ENCODE measurements at places on chromosomes 1 and 21.
A peak's percentile ranks its signal among the peaks of the same experiment; 100 is the strongest.

DNA sequence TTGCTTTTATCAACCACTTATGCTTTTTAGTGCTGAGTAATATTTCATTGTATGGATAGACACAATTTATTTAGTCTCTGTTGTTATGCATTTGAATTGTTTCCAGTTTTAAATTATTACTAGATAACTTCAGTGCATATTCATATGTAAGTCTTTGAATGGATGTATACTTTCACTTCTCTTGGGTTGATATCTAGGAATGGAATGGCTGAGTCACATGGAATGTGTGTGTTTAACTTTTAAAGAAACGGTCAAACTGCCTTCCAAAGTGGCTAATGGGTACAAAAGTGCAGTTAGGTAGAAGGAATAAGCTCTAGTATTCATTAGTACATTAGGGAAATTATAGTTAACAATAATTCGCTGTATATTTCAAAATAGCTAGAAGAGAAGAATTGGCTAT lies 82.4 kb downstream of the NPHS2 start:
- DNase-seq, result no peak

DNA sequence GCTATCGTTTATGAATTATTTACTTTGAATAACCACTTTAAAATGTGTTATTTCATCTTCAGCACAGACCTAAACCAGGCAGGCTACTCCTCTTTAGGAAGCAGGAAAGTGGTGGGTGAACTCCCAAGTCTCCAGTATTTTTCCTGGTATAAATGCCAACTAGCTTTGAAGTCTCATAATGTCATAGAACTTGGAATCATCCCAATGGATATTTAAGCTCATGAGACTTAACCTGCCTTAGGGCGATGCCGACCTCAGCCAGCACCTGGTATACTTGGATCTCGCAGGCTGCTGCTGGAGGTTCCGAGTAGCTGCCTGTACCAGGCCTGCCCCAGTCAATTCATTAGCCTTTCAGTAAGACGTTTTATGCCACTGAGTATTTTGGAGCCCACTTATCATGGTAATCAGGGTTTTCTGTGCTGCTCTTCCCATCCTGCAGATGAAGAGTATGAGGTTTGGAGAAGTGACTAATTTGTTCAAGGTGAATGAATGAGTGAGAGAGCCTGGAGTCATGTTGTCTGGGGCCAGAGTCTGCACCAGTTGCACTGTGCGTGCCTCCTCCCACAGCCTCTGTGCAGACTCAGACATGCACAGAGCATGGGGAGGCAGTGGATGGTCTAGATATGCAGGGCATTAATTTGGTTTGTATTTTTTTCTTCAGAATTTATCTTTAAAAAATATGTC lies 34.9 kb downstream of the VANGL1 start:
- DNase-seq, result no peak

DNA sequence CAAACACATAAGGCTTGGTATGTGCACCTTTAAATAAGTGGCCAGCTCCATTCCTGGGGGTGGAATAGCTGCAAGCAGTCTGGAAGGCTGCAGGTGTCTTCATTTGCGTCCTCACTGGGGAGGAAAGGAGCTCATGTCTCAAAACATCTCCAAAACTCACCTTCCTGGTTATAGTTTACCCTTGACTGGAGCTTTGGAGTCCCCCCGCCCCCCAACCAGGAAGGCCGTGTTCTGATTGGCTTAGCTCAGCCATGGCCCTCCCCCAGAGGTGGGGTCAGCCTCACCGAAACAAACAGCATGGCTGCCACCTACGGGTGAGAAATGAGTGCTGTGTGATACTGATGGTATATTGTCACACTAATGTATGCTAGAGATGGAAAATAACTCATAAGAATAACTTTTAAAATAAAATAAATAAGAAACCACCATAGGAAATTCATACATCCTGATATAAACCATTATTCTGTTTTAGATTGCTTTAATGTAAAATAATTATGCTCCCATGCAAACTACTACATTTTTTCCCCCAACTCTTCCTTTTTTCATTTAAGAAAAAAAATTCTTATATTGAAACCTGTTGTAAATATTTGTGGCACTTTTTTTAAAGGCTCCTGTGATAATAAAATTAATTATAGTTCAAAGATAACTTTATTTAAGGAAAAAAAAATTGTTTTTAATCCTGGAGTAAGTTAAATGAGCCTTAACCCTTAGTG lies 90.8 kb downstream of the ZP4 start:
- DNase-seq, result no peak

GRCh38 chr1:151720974-151721787 lies at the start of gene RIIAD1:
Gene RIIAD1, plus strand, starts transcription at chr1:151721522. Its CDS starts 15 bp downstream, at chr1:151721537.
- no peak for DNase-seq

- DNase-seq, result peak; percentile 97
Observed at GRCh38 chr1:168178638-168179437, at the start of gene TIPRL. Gene TIPRL, plus strand, starts transcription at chr1:168178962. Its CDS starts 116 bp downstream, at chr1:168179078.

DNA sequence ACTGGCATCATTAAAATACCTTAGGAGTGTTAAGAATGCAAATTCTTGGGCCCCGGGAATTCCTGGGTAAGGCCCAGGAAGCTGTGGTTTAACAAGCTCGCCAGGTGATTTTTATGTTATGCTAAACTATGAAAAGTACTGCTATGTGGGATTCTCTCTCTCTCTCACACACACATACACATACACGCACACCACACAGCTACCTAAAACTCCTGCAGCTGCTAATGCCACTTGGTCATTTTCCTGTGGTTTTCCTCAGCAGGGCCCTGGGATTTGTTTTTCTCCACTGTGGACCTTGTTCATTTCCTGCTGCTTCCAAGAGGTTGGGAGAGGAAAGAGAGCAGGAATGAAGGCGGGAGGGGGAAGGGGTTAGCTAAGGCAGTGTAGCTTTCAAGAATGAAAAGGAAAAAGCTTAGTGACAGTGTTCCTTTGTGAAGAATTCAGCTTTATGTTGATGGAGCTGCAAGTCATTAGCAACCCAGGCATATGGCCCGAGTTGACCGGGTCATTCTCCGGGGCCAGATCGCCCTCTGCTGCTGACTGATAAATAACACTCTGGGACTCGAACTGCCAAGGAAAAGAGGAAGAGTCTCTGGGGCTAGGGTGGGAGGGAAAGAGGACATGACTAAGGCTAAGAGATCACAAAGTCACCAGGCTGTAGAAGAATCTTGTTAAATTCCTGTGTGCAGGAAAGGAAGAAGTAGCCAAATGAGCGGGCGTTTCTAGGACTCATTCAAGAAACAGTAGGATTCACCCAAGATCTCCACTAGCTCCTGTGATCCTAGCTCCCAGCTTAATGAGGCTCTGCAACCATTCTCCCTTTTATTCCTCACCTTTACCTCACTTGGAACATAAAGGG lies 30.5 kb upstream of the LRIG2 start:
- DNase-seq, result no peak

DNA sequence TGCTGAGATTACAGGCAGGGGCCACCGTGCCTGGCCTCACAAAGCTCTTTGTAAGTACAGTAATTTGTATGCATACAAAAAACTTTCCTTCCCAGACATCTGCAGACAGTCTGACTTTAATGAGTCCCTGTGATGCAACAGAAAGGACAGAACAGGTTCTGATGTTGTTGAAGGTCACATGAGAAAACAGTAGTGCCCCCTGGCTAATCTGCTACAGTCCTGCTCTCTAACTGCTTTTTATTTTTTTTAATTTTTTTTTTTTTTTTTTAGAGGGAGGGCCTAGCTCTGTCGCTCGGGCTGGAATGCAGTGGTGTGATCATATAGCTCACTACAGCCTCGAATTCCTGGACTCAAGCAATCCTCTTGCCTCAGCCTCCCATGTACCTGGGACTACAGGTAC lies 36.7 kb downstream of the ACBD3 start:
- DNase-seq, result no peak

- DNase-seq, result no peak
Observed at GRCh38 chr1:58454385-58454784, 92.1 kb downstream of the OMA1 start.

- no peak for DNase-seq
Observed at GRCh38 chr1:187977298-187977697, 1148.5 kb downstream of the PLA2G4A start.

- no peak for DNase-seq
Observed at GRCh38 chr1:108034396-108034795, 69.4 kb upstream of the VAV3 start.

- DNase-seq, result no peak
Observed at GRCh38 chr21:33578959-33579542, 9.4 kb downstream of the DONSON start.

- no peak for DNase-seq
Observed at GRCh38 chr1:47244339-47244862, 12.4 kb upstream of the TAL1 start.

DNA sequence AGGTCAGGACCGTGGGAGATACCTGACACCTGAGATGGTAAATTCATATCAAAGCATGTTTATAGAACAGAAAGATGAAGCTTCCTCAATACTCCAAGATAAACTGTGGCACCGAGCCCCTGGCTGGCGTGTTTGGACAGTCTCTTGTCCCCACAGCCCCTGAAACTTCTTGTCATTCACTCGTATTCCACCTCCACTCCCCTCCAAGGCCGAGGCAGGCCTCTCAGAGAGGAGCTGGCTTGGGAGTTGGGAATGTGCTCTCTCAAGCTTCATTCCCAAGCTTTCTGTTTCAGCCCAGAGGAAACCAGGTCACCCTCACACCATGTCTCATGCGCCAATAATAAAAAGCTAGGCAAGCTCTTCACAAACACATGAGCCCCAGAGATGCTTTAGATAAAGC lies 86.1 kb downstream of the NPHP4 start:
- no peak for DNase-seq

DNA sequence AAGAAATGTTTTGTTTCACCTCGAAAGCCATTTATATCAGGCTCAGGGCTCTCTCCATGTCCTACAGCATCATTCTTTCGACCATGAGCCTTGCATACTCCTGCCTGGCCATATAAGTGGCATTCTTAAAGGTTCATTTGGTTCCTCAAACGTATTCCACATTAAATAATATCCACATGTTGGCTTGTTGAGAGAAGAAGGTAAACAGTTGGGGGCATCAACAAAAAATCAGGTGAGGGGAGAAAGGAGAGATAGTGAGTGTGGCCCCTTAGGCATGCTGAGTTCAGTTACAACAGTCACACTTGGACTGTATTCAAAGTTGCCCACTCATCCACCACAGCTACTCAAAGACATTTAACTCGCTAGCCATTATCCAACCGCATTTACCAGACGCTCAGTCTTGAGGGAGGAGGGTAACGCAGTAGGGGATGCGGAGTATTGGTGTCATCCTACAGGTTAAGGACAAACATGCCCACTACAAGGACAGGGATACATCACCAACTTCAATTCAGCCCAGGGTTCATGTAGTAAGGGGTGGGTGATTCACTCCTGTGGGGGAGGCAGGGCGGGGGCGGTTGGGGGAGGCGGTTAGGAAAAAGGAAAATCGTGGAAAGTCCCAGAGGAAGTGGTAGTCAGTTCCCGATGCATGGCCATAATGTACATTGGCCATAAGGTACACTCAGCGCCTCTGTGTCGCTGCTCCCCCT lies 1.4 kb downstream of the ZNF697 start:
- no peak for DNase-seq

DNA sequence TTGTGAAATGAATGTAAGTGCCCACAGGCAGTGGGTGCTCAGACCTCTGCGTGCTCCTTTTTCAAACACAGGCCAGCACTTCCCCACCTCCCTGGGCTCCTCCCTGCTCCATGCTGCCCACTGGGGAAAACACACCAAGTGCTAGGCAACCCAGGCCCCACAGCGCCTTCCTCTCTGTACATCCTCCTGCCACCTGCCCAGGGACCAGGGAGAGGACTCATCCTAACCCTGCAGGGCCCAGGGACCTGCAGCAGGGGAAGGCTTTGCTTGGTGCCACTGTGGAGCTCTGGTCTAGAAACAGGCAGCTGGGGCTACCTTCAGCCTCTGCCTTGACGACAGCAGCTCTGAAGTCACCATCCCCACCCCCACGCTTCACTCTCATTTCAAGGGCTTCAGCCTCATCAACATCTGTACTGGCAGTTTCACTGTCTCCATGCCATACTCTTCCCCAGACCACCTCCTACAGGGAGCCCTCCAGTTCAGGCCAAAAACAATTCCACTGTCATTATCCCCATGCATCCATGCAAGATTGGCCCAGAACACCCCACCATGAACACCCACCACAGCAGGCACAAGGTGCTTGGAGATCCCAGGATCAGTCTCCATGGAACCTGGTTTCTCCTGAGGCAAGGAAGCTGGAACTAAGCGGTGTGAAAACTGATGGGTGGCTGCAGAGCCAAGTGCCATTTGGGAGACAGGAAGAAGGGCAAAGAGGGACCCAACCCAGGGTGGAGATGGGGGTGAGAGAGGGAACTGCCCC lies 1.1 kb downstream of the IGSF8 start:
- DNase-seq, result no peak

DNA sequence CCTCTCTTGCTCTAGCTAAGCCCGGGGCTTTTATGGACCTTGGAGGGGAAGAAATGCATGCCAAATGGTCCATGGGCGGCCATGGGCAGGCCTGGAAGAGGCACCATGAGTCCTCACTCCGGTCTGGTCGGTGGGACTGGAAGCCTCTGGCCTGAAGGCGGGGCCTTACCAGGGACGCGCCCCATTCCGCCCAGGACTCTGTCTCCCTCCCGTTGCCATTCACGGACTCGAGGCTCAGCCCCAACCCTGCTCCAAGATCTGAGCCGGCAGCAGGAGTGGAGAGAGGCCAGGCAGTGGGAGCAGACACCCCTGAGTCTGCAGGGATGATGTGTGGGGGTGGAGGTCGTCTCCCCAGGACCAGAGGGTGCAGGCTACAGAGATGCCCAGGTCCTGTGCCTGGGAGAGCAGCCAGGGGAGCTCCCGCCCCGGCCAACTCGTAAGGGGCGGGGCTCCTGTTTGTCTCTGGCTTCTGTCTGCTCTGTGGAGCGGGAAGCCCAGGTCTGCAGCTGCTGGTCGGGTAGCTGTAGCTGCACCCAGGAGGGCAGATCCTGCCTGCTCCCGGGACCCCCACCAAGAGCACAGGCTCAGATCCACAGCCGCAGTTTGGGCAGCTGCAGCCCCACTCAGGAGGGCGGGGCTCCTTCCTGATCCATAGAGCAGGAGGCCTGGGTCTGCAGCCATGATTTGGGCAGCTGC lies 8.3 kb upstream of the KANK4 start:
- DNase-seq, result no peak

- DNase-seq, result no peak
Observed at GRCh38 chr1:56202796-56203492, 376.4 kb downstream of the PLPP3 start.

GRCh38 chr1:236122176-236122575 lies 20.2 kb upstream of the GPR137B start:
- DNase-seq, result no peak

DNA sequence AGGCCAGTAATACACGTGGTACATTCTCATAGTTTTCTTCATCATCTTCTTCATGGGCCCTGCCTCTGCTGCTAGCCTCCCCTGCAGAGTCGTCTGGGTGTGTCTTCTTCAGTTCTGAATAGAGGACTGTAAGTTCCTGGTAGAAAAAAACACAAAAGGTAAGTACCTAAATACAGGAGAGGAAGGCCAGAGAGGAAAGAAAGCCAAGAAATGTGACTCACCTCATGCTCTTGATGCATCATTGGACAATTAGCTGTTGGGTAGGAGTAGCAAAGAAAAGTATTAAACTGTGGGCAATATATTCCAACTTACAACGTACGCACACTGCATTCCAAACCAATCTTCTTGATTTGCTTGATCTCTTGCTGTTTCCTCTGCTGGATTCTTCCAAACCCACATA lies 21.8 kb downstream of the FCRL3 start:
- DNase-seq, result no peak

GRCh38 chr1:231590453-231591198 lies 36.0 kb upstream of the DISC1 start:
- no peak for DNase-seq
